Stimulated activated CD4-positive, alpha-beta T cell treated with anti-CD3 and anti-CD28 coated beads, Interleukin-15, amount 100 ng/mL, for 1 hour (primary cell): ENCODE measurements at places on chromosomes 7 and 10.

- DNase-seq = no peak
Measured at GRCh38 chr10:73095481-73096021, 1.1 kb downstream of the P4HA1 start.

DNA sequence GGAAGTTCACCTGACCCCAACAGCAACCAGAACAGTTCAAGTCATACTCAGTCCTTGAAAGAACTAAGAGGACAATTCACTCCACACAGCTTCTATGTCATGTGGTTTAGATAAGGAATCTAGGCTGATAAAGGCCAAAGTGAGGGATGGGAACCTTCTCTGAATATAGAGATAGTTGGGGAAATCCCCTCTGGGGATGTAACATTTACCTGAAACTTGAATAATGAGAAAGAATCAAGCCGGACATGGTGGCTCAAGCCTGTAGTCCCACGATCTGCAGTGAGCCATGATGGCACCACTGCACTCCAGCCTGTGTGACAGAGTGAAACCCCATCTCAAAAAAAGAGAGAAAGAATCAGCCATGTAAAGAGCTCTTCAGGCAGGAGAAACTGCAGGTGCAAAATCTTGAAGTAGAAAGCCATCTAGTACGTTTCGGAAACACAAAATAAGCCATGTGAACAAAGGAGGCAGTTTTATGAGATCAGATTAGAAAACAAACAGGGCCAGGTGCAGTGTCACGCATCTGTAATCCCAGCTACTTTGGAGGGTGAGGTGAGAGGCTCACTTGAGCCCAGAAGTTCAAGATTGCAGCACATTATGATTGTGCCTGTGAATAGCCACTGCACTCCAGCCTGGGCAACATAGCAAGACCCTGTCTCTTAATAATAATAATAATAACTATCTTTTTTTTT, 4.5 kb upstream of the DNMBP start:
- DNase-seq = no peak

DNA sequence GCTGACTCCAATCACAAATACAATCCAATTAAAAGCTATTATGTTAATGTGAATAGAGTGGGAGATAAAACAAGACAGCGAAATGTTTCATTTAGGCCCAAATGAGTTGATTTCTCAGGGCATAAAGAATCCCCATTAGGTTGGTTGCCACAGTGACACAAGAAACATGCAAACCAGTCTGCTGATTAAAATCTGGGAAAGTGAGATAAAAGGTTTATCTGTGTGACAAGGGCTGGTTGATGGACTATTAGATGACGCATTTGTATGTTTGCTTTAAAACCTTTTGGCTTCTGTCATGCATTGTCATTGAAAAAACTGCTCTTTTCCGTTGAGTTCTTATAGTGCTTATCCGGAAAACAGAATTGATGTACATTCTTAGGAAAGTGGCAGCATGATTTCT, 658.2 kb downstream of the GATA3 start:
- no peak for DNase-seq

DNA sequence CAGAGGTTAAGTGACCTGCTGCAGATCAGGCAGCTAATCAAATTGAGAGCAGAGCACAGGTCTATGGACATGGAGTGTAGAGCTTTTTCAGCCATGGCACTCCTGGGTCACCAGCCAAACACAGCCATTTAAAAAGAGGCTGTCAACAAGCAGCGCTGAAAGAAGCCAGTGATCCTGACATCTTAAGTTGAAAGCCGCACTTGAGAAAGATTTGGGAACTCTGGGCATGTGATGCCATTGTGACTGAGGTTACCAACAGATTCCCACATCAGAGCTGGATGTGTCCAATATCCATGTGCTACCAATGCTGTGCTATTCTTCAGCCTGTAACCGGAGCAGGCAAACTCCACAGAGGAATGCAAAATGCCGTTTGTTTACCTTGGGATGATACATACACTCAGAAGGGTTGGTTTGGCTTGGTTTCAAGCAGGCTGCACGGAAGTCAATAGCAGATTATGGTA, 56.2 kb upstream of the ABLIM1 start:
- no peak for DNase-seq

- no peak for DNase-seq
Measured at GRCh38 chr7:70006261-70006920, 408.1 kb downstream of the AUTS2 start.
